Kidney (tissue), 22 donors: ENCODE measurements at places on chromosomes 1 and 21.

- no peak for DNase-seq
Observed at GRCh38 chr1:7550981-7551380, 220.1 kb upstream of the VAMP3 start.

GRCh38 chr1:51572365-51572764 lies 44.5 kb upstream of the OSBPL9 start:
- no peak for DNase-seq

- DNase-seq, result peak; percentile 62
Observed at GRCh38 chr1:157496121-157496526, 56.2 kb downstream of the FCRL5 start.

- DNase-seq, result no peak
Observed at GRCh38 chr21:14530592-14530991, 15.5 kb downstream of the SAMSN1 start.

DNA sequence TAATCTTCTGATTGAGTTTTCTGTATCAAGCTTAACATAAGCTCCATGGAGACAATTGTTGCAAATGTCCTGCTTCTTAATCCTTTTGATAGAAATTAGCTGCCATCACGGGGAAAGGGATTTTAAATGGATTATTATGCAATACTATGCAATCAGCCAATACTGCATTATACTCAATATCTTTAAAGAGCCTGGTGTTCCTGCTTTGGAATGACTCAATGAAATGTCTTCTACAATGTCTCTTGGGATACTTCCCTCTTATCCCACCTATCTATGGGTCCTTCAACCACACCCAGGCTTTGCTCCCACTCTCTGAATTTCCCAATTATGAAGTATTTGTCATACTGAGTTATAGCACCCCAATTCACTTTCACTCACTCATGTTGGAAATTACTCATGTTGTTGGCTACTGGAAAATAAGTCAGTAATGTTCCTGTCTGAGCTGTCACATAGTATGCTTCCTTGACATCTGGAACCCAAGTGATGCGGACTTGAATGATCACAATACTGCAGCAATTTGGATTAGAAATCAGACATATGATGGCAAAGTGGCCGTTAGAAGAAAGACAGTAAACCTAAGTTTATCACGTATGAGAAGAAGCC lies 85.0 kb downstream of the TPR start:
- DNase-seq, result no peak

- peak; percentile 64 for DNase-seq
Observed at GRCh38 chr1:91651661-91652071, 151.0 kb downstream of the CDC7 start.

GRCh38 chr21:46459356-46460112 lies 843 bp downstream of the DIP2A start:
- peak; percentile 83 for DNase-seq

GRCh38 chr1:35406103-35406502 lies 137.6 kb downstream of the ZMYM4 start:
- DNase-seq, result peak; percentile 22
